ENCODE measurements at places on chromosomes 7 and 10.

GRCh38 chr7:142789441-142789840 lies 18.7 kb downstream of the PRSS2 start:
- no peak for DNase-seq

DNA sequence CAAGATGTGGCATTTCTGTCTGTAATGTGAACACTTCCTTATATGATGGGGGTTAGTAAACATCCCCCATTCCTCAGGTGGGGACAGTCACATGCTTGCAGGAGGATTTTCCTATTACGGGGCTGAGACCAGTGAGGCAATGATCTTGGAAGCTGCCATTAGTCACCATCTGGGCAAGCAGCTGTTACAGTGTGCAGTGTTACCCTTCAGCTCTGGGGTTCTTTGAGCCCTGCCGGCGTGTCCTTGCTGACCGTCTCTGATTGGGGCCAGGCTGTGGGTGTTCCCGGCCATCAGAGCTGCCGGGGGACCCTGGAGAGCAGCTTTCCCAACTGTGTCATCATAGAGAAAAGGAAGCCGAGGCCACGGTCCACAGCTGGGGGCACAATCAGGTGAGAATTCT lies 126.8 kb upstream of the FAM20C start:
- no peak for DNase-seq

DNA sequence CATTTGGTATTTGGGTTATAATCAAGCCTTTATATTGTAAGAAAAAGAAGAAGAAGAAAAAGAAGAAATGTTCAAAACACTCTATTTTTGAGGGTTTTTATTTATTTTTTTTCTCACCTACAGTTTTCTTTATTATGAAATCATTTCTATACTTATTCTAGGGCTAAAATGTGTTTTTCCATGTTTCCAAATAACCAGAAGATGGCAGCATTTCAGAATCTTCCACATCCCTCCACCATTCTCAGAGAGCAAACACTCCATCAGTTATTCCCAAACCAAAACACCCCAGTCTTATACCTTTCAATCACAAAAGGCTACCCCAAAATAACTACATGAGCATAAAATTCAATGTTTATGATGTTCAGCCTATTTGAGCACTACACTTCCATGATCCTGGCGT lies 38.7 kb upstream of the PPP1R17 start:
- no peak for DNase-seq

GRCh38 chr10:27143686-27144085 lies 10.5 kb downstream of the YME1L1 start:
- no peak for DNase-seq

DNA sequence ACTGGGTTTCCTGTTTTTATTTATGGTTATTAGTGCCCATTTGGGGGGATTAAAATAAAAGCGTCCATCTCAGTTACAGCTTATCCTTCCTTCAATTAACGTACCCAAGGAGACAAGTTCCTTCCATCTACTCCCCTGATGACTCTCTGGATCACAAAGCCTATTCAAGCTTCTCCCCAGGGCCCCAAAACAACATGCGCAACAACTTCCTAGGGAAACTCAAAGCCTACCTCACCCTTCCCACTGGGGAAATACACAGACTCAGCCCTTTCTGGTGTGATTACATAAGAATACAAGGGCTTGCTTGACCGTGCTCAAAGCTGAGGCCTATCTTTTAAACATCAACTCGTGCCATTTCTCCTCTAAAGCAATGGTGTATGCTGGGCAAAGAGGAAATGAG lies 112.4 kb downstream of the CDK6 start:
- DNase-seq = no peak

DNA sequence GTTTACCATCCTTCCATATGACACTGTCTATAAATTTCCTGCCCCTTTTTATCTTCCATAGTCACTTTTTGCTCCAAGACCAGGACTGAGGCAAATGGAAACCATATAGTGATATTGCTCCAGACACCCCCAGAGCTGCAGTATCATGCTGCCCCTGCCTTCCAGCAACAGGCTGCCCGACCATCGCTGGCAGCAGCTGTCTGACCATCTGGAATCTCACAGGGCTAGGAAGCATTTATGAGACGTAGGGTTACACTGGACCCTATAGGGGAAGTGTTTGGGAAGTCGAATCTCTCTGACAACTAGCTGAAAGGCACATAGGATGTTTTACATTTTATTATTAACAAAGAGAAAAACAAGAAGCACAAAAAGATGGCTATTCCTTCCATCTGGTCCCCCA lies 19.4 kb downstream of the ENO4 start:
- no peak for DNase-seq

GRCh38 chr7:132352800-132353199 lies 223.5 kb downstream of the PLXNA4 start:
- DNase-seq = no peak

DNA sequence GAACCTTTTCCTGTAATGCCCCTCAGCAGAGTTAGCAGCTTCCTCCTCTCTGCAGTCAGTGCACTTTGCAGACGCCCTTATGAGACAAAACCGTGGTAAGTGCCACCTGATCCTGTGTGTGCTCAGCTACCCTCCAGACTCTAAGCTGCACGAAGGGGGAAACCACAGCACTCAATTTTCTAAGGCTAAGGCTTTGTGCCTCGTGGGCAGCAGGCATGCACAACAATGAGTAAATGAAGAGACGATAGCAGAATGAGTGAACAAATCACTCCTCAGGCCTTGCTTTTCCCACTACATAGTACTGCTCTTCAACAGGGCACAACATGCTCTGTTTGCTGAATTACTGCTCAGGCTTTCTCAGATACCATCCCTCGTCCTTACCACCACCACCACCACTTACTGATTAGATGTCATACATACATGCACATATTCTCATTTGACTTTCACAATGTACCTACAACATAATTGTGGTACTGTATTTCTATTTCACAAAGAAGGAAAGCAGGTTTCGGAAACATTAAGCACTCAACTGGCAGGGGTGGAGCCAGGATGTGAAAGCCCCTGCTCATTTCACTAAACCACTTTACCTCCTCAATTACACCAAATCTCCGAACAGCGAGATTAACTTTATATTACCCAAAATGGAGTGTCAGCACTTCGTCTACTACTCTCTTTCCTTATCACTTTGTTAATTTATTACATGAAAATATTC lies 85.4 kb downstream of the ICA1 start:
- DNase-seq = no peak

DNA sequence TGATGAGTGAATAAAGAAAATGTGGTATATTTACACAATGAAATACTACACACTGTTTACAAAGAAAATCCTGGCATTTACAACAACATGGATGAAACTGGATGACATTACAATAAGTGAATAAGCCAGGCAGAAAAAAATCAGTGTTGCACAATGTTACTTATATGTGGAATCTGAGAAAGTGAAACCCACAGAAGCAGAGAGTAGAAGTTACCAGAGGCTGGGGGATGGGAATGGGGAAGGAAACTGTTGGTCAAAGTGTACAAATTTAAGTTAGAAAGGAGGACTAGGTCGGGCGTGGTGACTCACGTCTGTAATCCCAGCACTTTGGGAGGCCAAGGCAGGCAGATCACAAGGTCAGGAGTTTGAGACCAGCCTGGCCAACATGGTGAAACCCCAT lies 538.5 kb upstream of the MKI67 start:
- no peak for DNase-seq

DNA sequence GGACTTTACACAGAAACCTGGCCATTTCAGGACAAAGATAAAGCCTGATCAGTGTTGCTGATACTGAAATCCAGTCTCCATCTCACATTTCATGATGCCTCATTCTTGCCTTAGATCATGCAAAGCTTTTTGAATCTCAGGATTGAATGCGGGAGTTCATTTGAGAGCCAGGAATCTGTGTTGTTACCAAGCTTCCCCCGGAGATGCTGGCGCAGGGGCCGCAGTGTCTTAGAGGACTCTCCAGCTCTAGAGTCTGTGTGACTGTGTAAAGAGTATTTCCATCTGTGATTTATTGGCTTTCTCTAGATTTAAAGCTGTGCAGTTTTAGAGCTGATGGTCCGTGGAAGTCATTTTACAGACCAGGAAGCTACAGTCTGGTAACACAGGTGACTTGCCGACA lies 32.0 kb downstream of the LMTK2 start:
- DNase-seq = no peak
